Naive thymus-derived CD8-positive, alpha-beta T cell (primary cell): ENCODE measurements at places on chromosomes 2 and 18. TPM values are rescaled to one million over a fixed set of nuclear protein-coding genes. Genes with fewer than 3 reads are reported as not detected.

- DNase-seq, result no peak
These were observed 12.6 kb downstream of the MRPL44 start for GRCh38 chr2:223969856-223970255.

GRCh38 chr2:17877811-17878280 is 621 bp upstream of the KCNS3 start:
- no peak for DNase-seq

DNA sequence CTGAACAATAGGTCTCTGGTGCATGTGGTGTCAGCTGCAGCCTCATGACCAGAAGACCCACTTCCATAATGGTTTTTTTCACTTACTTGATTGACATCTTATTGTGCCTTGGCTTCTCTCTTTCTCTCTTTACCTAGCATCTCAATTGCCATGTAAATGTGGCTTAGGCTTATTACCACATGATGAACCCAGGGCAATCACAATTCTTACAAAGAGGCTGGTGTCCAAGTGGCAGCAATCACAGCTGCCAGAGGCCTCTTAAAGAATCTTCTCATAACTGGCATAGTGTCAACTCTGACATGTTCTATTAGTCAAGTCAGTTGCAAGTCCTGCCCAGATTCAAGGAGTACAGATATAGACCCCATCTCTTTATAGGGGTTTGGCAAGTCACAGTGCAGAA is 1224.8 kb downstream of the SUCLG1 start:
- no peak for DNase-seq

- DNase-seq, result no peak
These were observed 47.6 kb downstream of the CCDC85A start for GRCh38 chr2:56231361-56231760.

DNA sequence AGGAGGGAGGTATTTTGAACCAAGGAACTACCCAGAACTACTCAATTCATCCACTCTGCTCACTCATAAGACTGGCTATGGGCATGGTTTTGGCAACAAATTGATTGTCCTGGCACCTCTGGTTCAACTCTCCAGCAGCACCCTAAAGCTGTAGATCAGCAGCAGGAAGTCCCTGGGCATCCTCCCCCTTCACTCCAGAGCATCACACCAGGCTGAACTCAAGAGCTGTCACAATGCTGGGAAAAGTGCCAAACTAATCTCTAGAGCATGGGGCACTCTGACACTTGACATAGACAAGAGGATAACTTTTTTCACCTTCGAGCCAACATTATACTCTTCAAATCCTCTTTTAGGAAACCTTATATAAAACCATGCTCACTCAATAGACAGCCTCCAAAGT is 154.1 kb upstream of the RBBP8 start:
- DNase-seq, result no peak

GALNT14 gene
- not detected for total RNA-seq

DNER gene
- total RNA-seq, result not detected
